ENCODE measurements at places on chromosomes 7 and 10.

GRCh38 chr10:121696854-121697253 is 98.6 kb upstream of the FGFR2 start:
- DNase-seq, result no peak

- DNase-seq, result no peak
These were observed 441 bp upstream of the VENTX start for GRCh38 chr10:133237241-133237587.

DNA sequence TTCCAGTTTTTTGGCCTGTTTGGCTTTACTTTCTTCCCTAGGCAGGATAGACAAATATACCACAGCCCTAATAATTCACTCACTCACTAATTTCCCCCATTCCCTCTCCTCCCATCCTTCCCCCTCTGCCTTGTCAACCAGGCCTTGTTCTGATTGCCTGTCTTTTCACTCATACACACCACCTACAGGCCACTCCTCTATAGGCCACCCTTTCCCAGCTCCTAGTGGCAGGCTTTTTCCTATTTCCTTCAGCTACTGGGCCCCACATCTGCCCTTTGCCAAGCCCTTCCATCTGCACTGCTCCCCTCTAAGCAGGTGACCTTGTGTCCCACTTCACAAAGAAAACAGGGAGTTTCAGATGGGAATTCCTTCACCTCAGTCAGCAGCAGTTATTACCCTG is 59.8 kb upstream of the MSRB2 start:
- DNase-seq, result no peak

DNA sequence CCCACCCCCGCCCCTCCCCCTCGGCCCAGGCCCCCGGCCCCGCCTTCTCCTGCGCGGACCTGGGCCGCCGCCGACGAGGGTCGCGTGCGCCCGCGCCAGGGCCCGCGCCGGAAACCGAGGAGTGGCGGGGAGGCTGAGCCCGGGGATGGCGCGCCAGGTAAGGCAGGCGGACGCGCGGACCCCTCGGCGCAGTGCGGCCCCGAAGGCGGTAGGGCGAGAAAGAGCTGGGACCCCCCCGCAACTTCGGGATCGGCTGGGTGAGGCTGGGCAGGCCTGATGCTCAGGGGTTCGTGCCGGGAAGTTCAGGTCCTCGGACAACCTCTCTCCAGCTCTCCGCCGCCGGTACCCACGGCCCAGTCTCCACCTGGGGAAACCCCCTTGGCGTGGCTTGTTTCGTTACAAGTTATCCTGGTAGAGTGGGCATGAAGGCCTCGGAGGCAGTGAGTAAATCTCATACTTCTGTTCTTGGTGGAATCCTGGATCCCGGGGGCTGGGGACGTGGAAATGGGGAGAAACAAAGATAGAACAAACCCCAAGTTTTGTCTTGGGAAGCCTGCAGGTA is 58.4 kb downstream of the ZNF467 start:
- DNase-seq, result peak; percentile 56

DNA sequence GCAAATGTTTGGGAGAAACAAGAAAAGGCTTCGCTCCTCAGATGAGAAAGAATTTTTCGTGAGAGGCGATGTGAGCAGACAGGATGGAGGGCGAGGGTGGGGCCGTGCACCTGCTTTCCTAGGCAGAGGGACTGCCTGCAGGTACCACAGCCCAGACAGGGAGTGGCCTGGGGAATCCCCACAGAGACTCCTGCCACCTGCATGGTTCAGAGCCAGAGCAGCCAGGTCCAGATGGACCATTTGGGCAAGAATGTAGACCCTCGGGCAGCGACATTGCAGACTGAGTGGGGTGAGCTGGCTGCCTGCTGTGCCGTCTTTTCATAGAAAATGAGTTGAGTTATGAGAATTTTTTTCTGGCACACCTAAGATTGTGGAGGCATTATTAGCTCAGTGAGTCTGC is 216.8 kb downstream of the SNX10 start:
- DNase-seq, result no peak

- no peak for DNase-seq
These were observed 19.0 kb downstream of the STEAP1 start for GRCh38 chr7:90173127-90173844.

- DNase-seq, result no peak
These were observed 206.7 kb downstream of the ADAM12 start for GRCh38 chr10:126181626-126182025.

DNA sequence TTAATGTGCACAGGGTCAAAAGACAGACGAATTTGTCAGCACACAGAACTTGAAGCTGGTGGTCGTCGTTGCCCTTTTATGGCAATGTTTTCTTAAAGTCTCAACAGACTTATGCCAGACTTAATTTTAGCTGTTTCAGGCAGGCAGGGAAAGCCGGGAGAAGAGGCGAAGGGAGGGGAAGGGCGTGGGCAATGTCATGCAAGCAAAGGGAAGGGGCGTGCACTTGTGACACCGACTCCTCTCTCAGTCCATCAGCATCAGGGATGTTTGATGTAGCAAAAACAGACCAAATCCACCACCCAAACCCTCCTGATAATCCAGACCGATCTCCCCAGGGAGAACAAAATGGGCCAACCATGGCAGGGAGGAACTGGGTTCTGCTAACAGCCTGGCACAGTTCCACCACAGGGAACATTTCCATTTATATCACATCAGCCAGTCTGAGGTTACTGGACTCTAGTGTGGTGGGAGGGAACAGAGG is 118.1 kb upstream of the RHEB start:
- no peak for DNase-seq

GRCh38 chr10:92575961-92576360 is 2.1 kb upstream of the IDE start:
- no peak for DNase-seq

DNA sequence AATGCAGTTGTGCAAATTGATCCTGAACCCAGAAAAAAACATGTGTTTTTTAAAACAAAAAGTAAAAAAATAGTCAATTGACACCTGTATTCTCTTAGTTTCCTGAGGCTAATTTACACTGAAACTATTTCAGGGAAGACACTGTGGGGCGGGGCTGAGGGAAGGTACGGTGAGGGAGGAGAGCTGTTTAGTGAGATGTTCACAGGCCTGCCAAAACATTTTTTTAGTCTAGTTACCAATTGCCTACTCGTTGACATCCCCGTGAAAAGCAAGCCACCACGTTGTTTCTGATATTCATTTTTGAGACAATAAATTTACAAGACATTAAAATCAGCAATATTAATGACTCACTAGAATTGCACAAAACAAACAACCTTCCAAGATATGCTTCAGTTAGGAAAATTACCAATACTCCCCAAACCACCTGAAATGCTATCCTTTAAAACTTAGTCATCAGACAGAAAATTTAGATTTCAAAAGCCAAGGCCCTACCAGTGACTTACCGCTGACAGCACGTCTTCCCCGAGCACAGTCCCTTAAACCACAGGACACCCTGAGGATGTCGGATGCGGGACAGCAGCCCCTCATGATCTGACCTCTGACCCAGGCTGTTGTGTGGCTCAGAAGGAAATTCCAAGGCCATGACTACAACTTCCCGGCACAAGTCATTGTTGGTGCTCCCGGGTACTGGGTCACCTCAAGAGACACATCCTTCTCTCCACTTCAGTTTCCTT is 279.2 kb downstream of the PRPF18 start:
- DNase-seq, result no peak

GRCh38 chr7:107687656-107688055 is 27.0 kb downstream of the SLC26A4 start:
- DNase-seq, result no peak

DNA sequence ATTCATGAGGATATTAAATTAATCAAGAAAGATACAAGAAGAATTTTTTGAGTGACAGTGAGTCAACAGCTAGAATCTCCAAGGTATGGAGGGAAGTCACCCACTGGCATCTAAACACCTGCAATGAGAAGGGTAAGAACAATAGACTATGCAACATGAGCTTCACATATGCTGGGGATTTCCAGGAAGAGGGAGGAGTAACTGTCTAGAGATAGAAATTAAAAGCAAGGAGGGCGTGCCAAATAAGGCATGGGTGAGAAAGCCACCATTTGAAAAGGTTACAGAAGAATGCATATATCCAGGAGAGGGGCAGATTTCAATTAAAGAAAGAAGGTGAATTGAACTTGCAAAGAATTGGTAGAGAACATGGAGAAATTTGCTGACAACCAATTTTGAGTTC is 365.7 kb downstream of the GPR37 start:
- DNase-seq, result no peak

GRCh38 chr7:100087055-100087750 is 1.6 kb upstream of the COPS6 start:
- DNase-seq, result no peak

DNA sequence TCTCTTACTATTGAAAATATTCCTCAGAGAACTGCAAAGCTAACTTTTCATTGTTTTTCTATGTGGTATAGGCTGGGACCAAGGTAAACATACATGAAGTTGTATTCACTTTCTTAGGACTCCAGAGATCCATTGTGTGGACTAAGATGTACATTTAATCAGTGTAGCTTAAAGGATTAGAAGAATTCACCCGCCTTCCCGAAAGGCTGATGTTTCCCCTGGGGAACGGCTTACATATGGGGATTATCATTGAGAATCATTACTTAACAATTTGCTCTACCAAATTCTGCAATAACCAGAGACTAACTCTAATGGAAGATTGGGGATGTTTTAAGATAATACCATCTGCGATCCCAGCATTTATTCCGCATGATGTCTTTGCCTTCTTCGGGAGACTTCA is 257.1 kb upstream of the KIAA1217 start:
- DNase-seq, result no peak

GRCh38 chr7:105985672-105986215 is 22.7 kb downstream of the CDHR3 start:
- DNase-seq, result no peak

DNA sequence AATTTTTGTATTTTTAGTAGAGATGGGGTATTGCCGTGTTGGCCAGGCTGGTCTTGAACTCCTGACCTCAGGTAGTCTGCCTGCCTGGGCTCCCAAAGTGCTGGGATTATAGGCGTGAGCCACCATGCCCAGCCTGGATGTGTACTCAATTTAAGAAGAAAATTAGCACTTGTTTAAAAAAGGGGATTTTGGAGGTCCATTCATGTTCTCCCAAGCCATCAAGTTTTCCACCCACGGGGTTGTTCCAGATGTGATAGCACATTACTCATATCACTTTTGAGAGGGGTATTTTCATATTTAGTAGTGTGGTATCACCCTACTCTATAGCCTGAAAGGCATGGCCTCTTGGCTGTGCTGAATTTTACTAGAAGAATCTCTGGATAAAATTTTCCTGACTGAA is 10.5 kb upstream of the SLC26A3 start:
- no peak for DNase-seq

DNA sequence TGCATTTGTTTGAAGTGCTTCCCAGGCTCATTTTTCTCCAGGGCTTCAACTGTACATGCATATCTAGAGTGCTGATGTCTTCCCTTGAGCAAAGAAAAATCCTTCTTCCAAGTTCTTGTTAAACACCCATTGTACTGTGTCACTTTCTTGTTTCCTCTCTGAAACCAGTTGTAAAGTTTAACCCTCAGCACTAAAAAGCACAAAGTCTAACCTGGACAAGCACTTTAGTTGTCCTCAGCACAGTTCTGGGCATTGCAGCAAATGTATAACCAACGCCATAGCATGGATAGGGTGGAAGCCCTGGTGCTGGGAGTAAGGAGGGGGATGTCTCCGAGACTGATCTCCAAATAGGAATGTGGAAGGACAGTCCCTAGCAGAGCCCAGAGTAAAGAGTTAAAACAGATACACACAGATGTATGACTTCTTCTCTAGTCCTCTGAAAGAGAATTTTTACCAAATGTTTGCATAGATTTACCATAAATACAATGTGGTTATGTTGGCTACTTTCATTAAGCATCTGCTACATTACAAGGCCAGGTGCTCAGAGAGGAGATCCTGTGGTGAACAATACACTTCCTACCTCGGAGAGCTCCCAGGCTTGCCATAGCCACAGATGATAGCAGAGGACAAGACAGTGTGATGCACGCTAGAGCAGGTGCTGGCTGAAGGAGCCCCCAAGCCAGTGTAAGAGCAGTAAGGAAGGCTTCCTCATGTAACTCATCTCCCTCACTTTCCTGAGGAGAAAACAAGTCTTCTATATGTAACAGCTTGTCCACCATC is 57.0 kb downstream of the DNAJC12 start:
- no peak for DNase-seq

DNA sequence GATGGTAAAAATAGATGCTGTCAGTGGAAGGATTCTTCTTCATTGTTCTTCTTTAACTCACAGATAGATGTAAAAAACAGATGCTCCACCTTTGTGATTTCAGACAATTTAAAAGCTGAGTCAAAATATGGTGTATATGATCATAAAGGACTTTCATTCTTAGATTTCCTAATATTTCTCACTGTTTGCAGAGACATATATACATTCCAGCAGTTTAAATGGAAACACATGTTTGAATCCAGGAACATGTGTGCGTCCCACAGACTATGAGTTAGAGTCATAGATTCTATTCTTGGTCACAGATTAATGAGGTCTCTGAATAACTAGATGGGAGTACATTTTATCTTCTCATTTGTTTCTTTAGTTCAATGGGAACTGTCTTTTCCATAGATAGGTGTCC is 109.6 kb downstream of the BICC1 start:
- DNase-seq, result no peak

DNA sequence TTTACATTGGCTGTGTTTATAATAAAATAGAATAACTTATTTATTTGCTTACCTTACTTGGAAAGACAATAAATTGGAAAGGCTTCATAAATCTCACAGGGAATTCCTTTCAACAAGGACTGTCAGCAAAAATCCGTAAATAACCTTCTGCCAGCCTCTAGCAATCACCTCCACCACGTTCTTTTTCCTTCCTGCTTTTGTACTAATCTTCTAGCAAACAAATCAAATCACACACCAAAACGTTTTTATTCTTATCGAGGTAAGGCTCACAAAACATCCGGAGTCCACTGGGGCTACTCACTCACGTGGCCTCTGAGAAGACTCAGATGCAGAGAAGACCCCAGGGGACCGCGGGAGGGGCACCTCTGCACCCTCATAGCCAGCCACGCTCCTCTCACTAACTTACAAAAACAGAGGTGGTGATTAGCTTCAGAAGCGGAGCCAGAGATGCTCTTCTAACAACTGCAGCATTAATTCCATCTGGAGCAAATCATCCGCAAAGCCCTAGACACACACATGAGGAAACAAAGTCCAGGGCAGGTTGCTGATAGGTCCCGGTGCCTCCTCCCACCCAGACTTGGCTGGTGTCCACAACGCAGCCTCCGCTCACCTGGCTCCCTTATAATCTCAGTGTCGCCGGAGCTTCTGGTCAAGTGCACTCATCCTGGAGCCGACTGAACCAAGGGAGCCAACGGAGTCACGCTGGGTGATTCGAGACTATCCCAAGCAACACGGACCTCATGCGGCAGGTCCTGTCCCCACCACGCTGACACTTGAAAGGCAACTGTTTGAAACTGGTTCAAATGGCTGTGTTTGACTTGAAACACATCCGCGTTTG is 22.5 kb downstream of the CTBP2 start:
- no peak for DNase-seq

GRCh38 chr10:52574697-52575096 is 197.9 kb downstream of the MBL2 start:
- DNase-seq, result no peak

- no peak for DNase-seq
These were observed 71.8 kb upstream of the VWDE start for GRCh38 chr7:12475362-12476063.

- DNase-seq, result no peak
These were observed 671.1 kb upstream of the GRM3 start for GRCh38 chr7:85972504-85973141.

- DNase-seq, result no peak
These were observed 31.5 kb downstream of the CUL1 start for GRCh38 chr7:148729984-148730733.

GRCh38 chr7:24724451-24725190 is 32.6 kb downstream of the GSDME start:
- no peak for DNase-seq
